ENCODE measurements at places on chromosomes 12 and 14.

- peak; percentile 2 for DNase-seq
Measured at GRCh38 chr14:33986804-33987203, 35.9 kb upstream of the EGLN3 start.

DNA sequence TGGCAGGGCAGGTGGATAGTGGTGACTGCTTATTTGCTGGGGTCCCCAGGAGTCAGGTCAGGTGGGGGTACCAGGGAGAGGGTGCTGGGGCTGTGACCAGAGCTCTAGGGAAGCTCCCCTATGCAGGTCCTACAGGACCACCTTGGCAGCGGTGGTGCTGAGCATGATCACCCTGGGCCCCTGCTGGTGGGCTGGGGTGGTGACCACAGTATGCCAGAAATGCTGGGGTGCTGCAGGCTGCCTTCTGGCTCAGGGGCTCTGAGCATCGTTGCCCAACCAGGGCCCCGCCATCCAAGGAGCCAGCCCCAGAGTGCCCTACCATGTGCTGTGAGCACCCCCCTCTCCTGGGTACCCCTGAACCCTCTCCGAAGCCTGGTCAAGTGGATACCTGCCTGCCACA lies 17.5 kb upstream of the NUDT14 start:
- DNase-seq, result no peak

DNA sequence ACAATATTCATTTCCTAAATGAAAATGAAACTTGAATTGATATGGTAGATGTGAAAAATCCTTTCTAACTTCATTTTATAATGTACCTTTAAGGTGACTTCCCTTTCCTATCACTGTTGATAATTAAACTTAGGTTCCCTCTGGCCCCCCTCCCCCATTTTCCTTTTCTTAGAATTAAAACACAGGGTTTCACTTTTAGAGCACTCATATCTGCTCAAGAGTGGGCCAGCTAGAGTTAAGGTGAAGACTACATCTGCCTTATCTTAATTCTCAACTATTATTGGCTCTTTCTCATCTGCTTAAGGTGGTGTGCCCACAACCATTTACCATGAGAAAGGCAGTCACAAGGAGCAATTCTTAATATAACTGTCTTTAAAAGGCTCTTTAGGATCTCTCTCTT lies 49.7 kb downstream of the LIN52 start:
- DNase-seq, result no peak

GRCh38 chr14:59964251-59965007 lies 44.5 kb downstream of the LRRC9 start:
- no peak for DNase-seq

DNA sequence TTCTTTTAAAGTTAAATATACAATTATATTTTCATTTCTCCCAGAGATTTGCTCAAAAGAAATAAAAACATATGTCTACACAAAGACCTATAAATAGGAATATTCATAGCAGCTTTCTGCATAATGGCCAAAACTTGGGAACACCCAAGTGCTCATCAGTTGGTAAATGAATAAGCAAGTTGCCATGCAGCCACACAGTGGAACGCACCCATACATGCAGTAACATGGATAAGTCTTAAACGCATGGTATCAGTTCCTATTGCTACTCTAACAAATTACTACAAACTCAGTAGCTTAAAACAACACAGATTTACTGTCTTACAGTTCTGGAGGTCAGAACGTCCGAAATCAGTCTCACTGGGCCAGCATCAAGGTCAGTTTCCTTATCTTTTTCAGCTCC lies 78.5 kb downstream of the DPF3 start:
- DNase-seq, result no peak

DNA sequence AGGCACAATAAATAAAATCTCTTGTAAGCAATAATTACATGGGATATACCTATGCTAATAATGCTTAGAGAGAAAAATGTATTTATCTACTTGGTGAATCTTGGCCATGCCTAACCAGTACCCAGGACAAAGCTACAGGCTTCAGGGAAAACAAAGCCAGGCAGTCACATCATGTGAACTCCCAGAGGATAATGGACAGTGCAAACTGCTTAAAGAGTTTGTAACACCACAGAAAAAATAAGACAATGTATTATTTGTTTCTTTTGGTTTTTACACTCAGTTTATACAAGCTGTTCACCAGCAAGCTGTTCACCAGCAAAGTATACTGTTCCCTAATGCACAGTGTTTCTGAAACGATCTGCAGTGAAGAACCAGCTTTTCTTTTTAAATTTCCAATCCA lies 38.0 kb downstream of the DICER1 start:
- DNase-seq, result no peak

- no peak for DNase-seq
Measured at GRCh38 chr14:23653051-23653450, 16.9 kb downstream of the DHRS2 start.

- DNase-seq, result no peak
Measured at GRCh38 chr14:64197996-64198395, 96.2 kb downstream of the ESR2 start.

GRCh38 chr12:64608901-64609535 lies 1.3 kb upstream of the RASSF3 start:
- peak; percentile 72 for DNase-seq

DNA sequence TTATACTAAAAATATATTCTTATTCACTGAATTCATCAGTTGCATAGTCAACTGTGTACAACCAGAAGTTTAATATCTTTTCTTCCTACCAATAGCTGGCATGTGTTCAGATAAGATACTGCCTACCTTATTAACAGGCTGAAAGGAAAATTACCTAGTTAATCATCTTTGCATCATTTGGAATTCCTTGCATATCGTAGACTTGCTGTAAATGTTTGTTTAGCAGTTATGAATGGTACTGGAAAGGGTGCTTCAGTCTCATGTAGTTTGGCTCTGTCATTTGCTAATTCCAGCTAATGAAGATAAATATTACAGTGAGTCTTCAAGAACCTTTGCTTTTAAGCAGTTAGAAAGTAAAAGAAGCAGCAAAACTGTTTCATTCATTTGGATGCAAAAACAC lies 84.4 kb downstream of the PPHLN1 start:
- DNase-seq, result no peak

- no peak for DNase-seq
Measured at GRCh38 chr14:103232031-103232808, 101.8 kb upstream of the EIF5 start.

DNA sequence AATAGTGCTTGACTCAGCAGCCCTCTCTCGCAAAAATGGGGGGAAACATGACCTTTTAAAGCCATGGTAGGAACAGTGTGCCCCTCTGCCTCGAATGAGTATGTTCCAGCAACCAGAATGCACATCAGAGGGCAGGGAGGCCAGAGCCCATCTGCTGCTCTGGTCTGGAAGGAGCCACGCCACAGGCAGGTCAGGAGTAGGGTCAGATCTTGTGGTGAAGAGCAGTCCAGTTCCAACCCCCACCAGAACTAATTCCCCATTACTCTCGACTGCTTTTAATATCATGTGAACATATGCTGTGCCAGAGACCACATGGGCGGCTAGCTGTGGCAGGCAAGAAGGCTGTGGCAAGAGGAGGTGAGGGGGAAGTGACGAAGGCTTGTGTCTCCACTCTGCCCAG lies 34.6 kb upstream of the TMX1 start:
- no peak for DNase-seq

- no peak for DNase-seq
Measured at GRCh38 chr14:104520620-104521410, 58.7 kb upstream of the C14orf180 start.

DNA sequence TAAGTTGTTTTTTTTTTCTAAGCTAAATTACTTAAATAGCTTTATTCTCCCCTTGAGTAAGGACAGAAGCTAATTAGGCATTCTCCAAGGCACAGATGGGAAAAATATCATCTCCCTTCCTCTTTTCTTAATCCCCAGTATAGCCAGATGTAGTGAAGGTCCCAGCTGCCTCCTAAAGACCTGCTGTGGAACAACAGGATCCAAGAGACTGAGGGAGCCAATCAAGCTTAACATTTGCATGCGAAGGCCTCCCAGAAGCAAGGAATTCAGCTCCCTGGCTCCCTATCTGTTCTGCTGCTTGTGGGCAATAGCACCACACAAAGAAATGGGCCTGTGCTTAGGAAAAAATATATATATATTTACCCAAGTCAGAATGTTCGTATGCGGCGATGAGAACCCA lies 255.2 kb downstream of the SYT1 start:
- no peak for DNase-seq

GRCh38 chr12:130978785-130979184 lies 25.1 kb downstream of the ADGRD1 start:
- no peak for DNase-seq

GRCh38 chr12:127340381-127340780 lies 926.6 kb upstream of the TMEM132C start:
- DNase-seq, result no peak
